ENCODE measurements at places on chromosomes 4 and X.
A peak's percentile ranks its signal among the peaks of the same experiment; 100 is the strongest.

DNA sequence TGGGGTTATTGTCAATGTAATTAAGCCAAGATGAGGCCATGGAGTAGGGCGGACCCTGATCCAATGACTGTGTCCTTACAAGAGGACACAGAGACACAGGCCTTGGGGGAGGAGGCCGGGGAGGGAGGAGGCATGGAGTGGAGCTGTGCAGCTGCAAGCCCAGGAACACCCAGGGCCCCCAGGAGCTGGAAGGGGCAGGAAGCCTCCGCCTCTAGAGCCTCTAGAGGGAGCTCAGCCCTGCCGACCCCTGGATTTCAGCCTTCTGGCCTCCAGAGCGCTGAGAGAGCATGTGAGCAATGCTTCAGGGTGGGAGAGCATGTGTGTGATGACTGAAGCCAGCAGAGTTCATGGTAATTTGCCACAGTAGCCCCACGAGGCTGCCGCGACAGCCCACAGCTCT is 234.6 kb downstream of the AFAP1 start:
- DNase-seq, result no peak

- DNase-seq, result peak; percentile 26
Observed at GRCh38 chrX:51876441-51876840, 17.0 kb upstream of the MAGED1 start.

GRCh38 chrX:56994375-56995270 is 718 bp downstream of the SPIN3 start:
- no peak for DNase-seq

GRCh38 chr4:47444031-47444430 is 19.5 kb downstream of the COMMD8 start:
- DNase-seq, result no peak

GRCh38 chr4:115323106-115323707 is 209.8 kb upstream of the NDST4 start:
- DNase-seq, result no peak

GRCh38 chrX:129035180-129035579 is 488.1 kb downstream of the SMARCA1 start:
- no peak for DNase-seq

- DNase-seq, result no peak
Observed at GRCh38 chr4:185304541-185304940, 91.2 kb downstream of the LRP2BP start.

DNA sequence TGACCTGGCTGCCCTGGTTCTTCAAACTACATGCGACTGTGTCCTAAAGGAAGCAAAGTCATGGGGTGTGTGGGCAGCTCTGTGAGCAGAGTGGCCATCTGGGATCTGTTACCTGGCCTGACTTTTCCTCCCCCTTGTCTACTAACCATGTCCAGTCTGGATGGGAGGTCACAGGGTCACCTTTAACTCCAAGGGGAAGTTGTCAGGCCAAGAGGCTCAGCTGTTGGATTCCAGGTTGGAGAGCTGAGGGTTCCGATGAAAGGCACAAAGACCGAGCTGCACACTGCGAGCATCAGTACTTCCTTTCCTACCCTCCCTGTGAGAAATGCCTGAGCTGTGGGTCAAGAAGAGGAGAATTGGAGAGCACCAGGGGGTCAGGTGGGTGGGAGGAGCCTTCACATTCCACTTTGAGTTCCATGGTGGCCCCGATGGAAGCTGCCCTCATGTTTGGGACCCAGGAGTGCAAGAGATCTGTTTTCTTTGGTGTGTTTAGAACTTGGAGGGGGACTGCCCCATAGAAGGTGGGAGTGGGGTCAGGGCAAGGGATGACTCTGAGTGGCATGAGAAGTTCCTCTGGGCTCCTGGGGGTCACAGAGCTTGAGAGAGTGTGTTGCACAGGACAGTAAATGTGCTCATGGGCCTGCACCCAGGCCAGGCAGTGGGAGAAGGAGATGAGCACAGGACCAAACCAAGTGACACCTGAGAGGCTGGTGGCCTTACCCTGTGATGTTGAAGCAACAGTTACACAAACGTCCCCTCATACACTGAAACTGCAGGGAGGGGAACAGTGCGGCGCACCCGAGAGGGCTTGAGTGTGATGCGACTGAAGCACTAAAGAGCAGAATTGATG is 36.2 kb downstream of the RGS12 start:
- no peak for DNase-seq

GRCh38 chr4:160202802-160203201 is 1099.9 kb downstream of the RAPGEF2 start:
- no peak for DNase-seq

GRCh38 chrX:11461201-11462001 is 168.2 kb downstream of the AMELX start:
- DNase-seq, result no peak

DNA sequence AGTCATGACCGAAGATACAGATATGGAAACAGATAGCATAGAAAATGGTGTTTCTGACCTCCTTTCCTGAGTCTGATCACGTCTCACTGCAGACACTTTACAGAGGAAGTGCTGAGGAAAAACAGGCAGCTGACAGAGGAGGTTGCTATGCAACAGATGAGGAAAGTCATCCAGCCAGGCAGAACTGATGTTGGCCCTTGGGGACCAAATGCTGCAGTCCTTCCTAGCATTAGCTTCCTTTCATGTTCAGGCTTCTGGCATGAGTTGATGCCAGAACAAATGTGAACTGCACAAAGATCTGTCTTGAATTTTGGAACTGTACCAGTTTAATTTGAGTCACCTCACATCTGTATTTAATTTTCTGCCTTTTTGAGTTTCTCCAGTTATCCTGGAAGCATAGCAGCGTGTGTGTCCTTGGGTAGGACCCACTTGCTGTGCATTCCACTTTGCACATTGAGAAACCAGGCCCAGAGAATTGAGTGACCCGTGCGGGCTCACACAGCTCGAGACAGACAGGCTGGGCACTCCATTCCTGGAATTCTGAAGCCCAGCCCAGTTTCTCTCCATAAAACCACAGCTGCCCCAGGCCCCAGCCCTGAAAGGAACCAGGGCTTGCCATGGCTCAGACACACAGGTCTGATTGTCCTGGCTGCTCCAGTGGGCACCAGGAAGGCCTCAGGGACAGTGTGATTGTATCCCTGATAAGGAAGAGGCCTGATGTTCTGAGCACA is 1.4 kb upstream of the MAGED1 start:
- DNase-seq, result peak; percentile 41

GRCh38 chr4:7941111-7941964 is 1.7 kb upstream of the AFAP1 start:
- DNase-seq, result no peak

GRCh38 chr4:137609718-137610430 is 77.6 kb upstream of the PCDH18 start:
- no peak for DNase-seq

- DNase-seq, result no peak
Observed at GRCh38 chr4:139278485-139278884, 1.5 kb downstream of the MGARP start.

DNA sequence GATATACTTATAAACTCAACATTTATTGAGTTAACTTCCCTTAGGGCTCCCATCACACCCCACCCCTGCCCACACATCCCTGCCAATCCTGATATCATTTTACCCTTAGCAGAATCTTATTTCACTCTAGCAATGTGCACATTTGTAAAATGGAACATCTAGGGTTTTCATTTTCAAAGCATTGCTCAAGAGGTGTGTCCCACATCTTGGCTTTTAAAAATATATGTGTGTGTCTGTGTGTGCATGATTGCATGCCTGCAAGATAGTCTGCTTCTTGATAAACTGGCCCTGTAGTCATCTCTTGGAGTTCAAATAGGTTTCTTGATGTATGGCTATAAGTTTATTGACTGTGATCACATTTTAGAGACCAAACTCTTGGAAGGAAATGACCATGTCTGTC is 26.4 kb upstream of the EGF start:
- no peak for DNase-seq

DNA sequence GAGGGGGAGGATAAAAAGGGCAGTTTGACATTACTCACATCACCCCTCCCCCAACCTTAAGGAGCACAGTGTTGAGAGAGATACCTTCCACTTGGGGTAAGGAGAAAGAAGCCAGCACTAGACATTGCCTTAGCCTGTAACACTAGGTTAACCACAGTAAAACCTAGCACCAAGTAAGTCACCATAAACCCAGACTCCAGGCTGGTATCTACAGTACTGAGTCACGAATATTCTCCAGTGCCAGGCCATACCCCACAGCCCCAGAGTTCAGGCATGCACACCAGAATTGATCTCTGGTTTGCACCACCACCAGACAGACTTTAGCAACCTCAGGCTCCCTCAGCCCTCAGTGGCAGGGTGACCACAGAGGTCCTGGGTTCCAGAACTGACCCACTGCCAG is 570.4 kb downstream of the PRR32 start:
- no peak for DNase-seq

- DNase-seq, result no peak
Observed at GRCh38 chrX:7680181-7680580, 162.8 kb upstream of the VCX start.

GRCh38 chr4:161792991-161793390 is 370.8 kb downstream of the FSTL5 start:
- no peak for DNase-seq

DNA sequence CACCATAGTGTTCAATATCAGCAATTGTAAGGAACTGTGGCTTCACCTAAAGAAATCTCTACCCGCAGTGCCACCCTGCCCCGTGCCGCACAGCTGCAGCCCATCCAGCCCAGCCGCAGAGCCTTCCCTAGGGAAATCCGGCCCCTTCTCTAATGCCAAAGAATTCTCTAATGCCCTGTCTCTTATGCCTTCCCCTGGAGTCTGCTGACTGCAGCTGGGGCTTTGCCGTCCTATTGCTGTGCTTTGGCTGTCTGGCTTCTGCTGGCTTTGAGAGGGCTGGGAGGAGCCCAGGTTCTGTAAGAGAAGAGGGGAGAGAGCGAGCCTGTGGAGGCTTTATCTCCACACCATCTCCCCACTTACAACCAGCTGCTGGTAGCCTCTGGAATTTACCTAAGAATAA is 85.9 kb upstream of the HELT start:
- DNase-seq, result no peak

GRCh38 chrX:150182161-150182560 is 181.0 kb upstream of the MAMLD1 start:
- no peak for DNase-seq

- no peak for DNase-seq
Observed at GRCh38 chr4:6395466-6396228, 76.8 kb downstream of the PPP2R2C start.

- no peak for DNase-seq
Observed at GRCh38 chr4:112277220-112277619, 8.5 kb downstream of the TIFA start.

- peak; percentile 42 for DNase-seq
Observed at GRCh38 chr4:182492423-182492822, 249.2 kb downstream of the TENM3 start.

DNA sequence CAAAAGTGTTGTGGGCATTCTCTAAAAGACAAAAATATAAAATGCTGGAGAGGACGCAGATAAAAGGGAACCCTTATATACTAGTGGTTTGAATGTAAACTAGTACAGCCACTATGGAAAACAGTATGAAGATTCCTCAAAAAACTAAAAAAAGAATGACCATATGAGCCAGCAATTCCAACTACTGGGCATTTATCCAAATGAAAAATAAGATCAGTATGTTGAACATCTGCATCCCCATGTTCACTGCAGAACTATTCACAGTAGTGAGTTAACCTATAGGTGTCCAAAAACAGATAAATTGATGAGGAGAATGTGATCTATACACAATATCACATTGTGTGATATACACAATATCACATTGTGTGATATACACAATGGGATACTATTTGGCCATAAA is 1615.3 kb downstream of the PCDH18 start:
- DNase-seq, result no peak

GRCh38 chr4:187084701-187085100 is 361.0 kb upstream of the FAT1 start:
- DNase-seq, result no peak

DNA sequence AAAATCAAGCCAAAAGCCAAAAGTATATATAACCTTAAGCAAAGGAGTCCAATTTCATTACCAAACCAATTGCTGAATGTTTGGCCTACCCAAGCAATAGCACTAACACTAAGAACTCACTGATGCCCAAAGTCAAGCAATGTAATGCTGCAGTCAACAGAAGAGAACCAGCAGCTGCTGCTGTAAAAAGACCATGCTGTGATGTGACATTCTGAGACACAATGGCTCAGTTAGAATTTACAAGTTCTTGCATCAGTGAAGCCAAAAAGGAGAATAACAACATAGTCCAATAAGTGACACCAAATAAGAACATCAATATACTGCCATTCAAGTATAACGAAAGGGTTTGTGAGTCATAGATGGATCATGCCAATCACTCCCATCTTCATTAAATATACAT is 514.0 kb upstream of the DIAPH2 start:
- DNase-seq, result no peak

DNA sequence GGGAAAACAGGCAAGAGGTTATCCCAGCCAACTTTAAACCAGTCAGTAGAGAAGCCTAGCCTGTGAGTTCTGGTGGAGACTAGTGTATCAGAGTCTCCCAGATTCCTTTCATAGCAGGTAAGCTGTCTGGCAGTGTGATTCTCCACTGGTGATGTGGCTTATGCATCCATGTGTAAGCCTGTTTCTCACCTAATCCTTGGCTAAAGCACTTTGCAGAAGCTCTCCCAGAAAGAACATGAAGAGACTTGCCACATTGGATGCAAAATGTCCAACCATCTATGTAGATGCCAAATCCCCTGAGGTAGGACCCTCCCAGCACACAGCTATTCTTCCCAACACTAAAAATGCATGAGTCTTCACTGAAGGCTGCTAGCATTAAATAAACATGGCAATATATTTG is 111.7 kb downstream of the CHRNA9 start:
- no peak for DNase-seq

DNA sequence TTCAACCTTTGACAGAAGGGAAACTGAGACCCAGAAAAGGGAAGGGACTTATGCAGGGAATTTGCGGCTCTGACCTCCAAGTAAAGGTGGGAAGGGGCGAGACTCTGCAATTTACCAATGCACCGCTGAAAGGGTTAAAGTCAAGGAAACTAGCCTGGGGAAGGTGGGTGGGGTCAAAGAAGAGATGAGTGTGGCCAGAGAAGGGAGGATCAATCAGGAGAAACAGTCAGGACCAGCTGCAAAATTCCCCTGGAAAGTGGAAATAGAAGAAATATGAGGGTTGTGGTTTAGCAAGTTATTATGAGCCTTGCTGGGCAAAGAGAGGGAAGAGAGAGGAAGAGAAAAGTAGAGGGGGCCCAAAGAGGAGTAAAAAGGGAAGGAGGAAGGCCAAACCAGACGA is 30.5 kb downstream of the STARD8 start:
- no peak for DNase-seq

DNA sequence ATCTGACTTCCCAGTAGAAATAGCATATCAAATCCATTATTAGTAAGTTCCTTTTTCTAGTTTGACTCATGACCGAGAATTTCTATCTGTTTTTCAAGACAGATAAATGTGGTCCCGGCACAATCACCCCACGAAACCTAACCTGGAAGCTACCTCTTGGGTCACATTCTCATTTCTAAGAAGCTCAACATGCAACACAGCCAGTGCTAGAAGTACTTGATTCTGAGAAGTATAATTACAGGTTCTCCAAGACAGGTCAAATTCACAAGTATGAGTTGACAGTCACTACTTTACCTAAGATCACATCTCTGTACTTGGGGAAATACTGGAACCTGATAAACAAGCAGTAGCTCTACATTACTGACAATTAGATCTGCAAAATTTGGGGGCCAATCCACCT is 54.0 kb upstream of the PLAC1 start:
- no peak for DNase-seq

Data from AG04449 (cell line).